ENCODE measurements at places on chromosomes 6 and 20.

GRCh38 chr6:5626727-5627426 lies 365.6 kb downstream of the FARS2 start:
- DNase-seq, result no peak

DNA sequence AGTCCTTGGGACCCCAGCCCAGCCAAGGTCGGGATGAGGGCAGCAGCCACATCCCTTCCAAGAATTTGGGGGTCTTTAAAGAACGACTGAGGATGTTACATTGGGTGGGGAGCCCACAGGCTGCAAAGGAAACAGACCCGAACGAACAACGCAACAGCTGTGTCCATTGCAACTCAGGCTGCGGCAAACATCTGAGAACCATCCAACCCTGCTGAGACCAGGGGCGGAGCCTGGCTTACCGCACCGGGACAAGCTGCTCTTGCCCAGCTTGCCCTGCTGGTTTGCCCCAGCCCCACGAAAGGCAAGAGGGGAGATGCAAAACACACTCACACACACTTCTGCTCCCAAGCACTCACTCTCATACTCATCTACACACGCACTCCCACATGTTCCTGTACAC lies 21.5 kb upstream of the TAF4 start:
- DNase-seq, result no peak

- no peak for DNase-seq
These were observed 477.2 kb downstream of the EPM2A start for GRCh38 chr6:145258122-145258521.

- DNase-seq, result no peak
These were observed 4.5 kb downstream of the HINT3 start for GRCh38 chr6:125961117-125961516.

GRCh38 chr6:28896505-28897368 lies 27.0 kb downstream of the TRIM27 start:
- DNase-seq, result peak; percentile 63

DNA sequence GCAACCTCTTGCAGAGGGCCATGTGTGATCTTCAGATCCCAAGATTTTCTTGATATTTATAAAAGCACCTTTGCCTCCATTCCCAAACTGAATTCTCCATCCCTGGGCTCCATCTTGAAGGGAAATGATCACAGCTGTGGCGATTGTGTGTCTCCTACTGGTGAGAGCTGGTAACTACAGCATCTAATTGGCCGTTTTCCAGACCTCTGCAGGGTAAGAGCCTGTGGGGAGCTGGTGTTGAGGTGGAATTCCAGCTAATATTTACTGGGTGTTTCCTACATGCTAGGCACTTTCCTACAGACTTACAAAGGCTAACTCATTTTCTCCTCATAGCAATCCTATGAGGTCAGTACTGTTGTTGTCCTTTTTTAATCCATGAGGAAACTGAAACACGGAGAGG lies 59.2 kb upstream of the FNDC1 start:
- peak; percentile 51 for DNase-seq

DNA sequence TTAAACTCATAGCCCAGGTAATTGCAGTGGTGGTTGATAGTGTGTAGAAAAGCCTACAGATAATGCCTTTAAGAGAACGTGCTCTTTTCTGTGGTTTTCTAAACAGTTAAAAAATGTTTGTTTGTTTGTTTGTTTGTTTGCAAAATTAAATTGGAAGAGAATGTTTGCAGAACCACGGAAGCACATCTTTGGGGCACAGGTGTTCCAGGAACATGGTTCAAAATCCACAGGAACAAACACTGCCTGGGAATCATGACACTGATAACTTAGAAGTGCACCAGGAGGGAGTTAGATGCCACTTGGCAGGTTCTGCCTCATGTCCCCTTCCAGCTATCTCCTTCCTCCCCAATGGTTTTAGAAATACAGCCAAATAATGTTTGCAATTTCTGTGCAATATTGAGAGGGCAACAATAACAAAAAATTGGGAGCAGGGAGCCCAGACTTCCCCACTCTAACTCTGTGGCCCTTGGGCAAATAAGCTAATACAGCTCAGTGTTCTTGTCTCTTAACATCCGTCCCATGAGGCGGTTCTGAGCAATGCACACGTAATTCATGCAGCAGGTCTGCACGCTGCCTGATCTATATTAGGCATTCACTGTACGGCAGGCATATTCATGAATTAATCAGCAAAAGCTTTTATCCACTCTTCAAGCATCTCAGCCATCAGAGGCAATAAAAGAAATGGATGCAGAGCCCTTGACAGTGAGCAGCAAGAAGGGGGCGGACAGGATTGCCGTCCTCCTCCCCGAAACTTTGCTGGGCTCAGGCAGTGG lies 274.3 kb upstream of the FOXQ1 start:
- DNase-seq, result no peak

- DNase-seq, result no peak
These were observed 9.6 kb downstream of the CD24 start for GRCh38 chr6:106964954-106965353.

- no peak for DNase-seq
These were observed 295.7 kb upstream of the TSHZ2 start for GRCh38 chr20:52676283-52676995.

DNA sequence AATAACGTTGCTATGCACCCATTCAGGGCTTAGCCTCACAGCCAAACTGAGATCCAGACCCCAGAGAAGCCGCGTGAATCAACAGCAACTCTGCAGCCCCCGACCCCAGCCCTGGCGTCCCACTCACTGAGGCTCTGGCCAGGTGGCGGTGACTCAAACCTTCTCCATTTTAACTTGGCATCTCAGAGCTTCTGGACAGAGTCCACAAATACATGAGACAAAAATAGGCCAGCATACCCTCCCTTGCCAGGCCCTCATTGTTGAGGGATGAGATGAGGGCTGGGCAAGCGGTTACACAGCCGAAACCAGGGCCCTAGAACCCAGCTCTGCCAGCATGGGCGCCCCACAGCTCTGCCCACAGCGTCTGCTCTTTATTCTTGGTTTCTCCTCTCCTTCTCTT lies 118.4 kb downstream of the MYLK4 start:
- no peak for DNase-seq

GRCh38 chr6:26075063-26075717 lies 12.0 kb upstream of the HFE start:
- DNase-seq, result no peak

GRCh38 chr6:154341336-154341735 lies 15.3 kb downstream of the IPCEF1 start:
- DNase-seq, result no peak

DNA sequence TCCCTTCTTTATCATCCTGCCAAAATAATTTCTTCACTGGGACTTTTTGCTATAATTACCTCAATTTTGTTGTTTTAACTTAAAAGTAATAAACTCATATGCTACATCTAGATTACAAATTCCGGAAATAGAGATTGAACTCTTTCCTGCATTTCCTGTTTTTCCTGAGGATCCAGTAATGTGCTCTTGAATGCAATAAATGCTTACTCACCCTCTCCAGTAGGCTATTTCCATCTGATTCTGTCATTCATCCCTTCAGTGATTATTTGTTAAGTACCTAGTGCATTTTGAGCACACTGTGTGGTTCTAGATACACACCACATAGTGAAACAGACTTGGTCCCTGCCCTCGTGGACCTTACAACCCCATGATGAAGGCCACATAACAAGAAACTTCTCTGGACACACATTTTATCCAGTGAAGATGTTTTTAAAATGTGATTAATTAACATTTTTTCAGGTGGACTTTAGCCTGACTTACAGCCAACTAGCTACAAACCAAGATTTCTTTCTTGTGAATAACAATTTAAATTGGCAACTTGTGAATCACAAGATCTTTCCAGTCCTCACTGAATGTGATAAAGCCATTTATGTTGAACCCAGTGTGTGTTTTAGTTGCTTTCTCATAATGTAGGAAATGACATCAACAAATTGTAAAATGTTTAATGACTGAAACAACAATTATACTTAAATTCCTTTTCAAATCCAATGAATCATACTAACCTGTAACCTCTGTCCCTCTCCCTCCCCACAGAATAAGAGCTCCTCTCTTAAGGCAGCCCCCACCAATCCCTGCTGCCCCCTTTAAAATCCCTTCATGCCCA lies 272.3 kb downstream of the KHDC1L start:
- DNase-seq, result no peak

DNA sequence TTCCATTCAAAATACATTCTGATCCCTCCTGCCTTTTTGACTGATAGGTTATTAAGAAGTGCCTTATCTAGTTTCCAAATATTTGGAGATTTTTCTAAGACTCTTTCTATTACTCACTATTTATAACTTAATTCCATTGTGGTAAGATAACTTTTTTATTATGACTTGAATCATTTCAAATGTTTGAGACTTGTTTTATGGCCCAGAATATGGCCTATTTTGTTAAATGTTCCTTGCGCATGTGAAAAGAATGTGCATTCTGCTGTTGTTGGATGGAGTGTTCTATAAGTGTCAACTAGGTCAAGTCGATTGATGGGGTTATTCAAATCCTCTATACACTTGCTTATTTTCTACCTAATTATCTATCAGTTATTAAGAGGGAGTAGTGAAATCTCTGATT lies 13.1 kb upstream of the TCP11 start:
- no peak for DNase-seq

DNA sequence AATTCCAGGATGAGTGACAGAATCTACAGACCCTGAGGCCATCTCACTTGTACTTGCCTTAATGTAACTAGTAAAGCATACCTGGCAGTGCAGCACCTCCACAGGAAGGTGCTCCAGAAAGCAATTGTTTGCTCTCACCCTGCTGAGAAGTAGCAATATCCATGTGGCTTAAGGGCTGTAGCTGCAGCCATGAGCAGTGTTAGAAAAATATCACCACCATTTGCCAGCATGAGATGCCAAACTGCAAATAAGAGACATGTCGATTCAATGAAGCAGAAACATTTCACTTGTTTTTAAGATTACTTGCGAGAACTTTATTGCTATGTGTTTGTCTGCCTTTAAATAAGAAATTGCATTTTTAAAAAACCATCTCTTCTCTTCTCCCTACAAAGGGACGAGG lies 151.5 kb downstream of the PRL start:
- DNase-seq, result no peak

- DNase-seq, result no peak
These were observed 338 bp downstream of the SRXN1 start for GRCh38 chr20:652615-653109.
